ENCODE measurements at places on chromosomes 11 and 22.

DNA sequence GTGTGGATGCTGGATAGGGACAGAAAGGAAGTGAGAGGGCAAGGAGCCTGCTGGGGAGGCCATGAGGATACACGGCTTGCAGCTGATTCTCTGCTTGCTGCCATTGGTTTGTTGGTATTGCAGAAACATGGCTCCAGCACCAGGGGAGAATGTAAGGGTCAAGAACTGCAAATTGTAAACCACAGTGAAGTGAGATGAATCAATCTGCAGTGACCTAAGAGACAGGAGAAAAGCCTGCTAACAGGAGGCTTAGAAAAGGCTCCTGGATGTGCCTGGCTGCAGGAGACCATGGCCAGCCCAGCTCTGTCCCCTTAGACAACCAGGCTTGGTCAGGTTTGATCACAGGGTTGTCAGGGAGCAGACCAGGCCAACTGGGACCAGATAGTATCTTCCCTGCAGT is 233.7 kb upstream of the CADM1 start:
- DNase-seq = no peak

- peak; percentile 45 for DNase-seq
These were observed 4.8 kb upstream of the FBXO7 start for GRCh38 chr22:32469799-32470212.

DNA sequence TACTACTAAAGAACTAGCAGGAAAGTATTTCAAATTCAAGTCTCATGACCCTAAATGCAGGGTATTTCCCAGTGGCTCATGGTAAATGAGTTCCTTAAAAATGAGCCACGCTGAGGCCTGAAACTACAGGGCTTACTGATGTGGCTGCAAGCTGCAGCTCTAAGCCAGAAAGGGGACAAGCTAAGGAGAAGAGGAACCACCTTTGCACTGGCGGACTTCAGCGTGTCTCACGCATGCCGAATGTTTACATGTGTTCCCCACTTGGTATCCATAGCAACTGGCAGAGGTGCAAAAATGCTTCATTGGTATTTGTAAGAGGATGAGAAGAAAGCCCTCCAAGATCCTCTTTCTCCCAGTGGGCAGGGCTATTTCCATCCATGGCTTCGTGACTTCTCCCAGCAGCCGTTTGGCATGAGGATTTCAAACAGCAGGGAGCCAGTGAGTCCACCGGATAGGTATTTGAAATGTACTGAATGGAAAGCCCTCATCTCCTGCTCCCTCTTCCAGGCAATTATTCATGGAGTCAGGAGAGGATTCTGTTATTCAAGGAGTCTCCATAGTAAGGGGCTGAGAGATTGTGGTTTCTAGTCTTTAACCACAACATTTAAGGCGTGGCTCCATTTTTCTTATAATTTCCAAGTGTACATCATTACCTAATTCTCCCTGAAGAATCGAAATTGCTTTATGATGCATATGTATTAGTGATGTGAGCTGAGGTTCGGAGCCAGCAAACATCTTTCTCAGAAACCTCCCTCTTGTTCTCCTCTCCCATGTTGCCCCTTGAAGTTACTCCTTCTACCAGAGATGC is 55.3 kb upstream of the CD44 start:
- DNase-seq = peak; percentile 98

DNA sequence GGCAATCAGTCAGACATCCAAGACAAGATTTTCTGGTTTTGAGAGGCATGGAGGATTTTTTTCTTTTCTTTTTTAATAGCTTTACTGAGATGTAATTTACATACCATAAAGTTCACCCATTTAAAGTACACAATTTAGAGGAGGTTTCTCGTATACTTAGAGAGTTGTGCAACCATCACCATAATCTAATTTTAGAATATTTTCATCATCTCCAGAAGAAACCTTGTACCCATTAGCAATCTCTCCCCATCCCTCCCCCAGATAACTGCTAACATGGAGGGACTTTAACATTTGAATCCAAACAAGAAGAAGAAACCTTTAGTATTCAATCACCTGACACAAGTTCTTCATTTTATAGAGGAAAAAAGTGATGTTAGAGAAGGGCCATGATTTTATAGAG is 83.6 kb downstream of the CLPB start:
- DNase-seq = no peak
